ENCODE measurements at places on chromosomes 13 and 19.

GRCh38 chr13:91747186-91747585 is 348.8 kb downstream of the GPC5 start:
- no peak for DNase-seq

DNA sequence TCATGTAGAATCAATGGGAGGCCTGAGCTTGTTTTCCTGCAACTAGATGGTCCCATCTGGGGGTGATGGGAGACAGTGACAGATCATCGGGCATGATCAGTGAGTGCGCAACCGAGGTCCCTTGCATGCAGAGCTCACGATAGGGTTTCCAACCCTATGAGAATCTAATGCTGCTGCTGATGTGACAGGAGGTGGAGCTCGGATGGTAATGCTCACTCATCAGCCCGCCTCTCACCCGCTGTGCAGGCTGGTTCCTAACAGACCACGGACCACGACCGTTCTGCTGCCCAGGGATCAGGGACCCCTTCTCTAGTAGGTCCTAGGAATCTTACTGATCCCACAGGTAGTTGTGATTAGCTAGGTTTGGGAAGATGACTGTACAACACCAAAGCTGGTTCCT is 23.5 kb upstream of the GARRE1 start:
- DNase-seq = no peak

- no peak for DNase-seq
These were observed 5.8 kb upstream of the TLE2 start for GRCh38 chr19:3034656-3035541.

- no peak for DNase-seq
These were observed 127.4 kb downstream of the SLITRK5 start for GRCh38 chr13:87798536-87798935.

GRCh38 chr19:38949580-38950367 is 19.0 kb downstream of the MRPS12 start:
- DNase-seq = peak; percentile 92

All from GM20000 (cell line).